ENCODE measurements at places on chromosomes 12 and 14. TPM values are rescaled to one million over a fixed set of nuclear protein-coding genes. Genes with fewer than 3 reads are reported as not detected.

RD3L gene
- not detected for total RNA-seq

CAMKK2 gene
- 18.2 TPM for total RNA-seq

BRMS1L gene
- 13.8 TPM for total RNA-seq

CPNE6 gene
- total RNA-seq = not detected

RERG gene
- total RNA-seq = 0.18 TPM

PSME1 gene
- total RNA-seq = 149 TPM

NANOG gene
- total RNA-seq = not detected

VWF gene
- total RNA-seq = 0.28 TPM

CLEC14A gene
- not detected for total RNA-seq

STYK1 gene
- total RNA-seq = 0.28 TPM

SMOC1 gene
- 25.5 TPM for total RNA-seq

AQP2 gene
- not detected for total RNA-seq

TDRD9 gene
- 0.04 TPM for total RNA-seq

Measured in A549 treated with ZK216348 at 1 μM for 4 hours (cell line).